Endothelial cell (in vitro differentiated cells): ENCODE measurements at places on chromosomes 6 and 20.
A peak's percentile ranks its signal among the peaks of the same experiment; 100 is the strongest.

GRCh38 chr6:75170691-75171560, 34.9 kb downstream of the COL12A1 start:
- DNase-seq, result no peak

GRCh38 chr20:37200926-37201826, 21.8 kb upstream of the MROH8 start:
- DNase-seq, result no peak

- no peak for DNase-seq
Measured at GRCh38 chr20:58173930-58174707, 54.3 kb downstream of the ANKRD60 start.

DNA sequence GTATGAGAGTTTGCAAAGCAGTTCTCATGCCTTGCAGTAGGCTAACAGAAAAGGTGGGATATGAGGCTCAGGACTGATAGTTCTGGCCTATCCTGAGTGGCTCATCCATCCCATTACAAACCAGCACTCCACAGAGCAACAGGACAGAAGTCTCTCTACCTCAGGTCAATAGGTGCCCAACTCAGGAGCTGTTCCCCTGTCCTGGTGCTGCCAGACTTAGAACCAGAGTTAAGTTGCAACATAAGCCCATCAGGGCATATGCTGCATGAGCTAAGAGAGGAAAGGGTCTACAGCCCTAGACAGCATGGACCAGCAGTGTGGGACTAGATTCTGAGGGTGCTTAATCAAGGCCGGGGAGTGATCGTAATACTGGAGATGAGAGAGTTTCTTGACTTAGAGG, 104.8 kb upstream of the ECI2 start:
- no peak for DNase-seq

- no peak for DNase-seq
Measured at GRCh38 chr6:10409731-10410206, 5.1 kb downstream of the TFAP2A start.

DNA sequence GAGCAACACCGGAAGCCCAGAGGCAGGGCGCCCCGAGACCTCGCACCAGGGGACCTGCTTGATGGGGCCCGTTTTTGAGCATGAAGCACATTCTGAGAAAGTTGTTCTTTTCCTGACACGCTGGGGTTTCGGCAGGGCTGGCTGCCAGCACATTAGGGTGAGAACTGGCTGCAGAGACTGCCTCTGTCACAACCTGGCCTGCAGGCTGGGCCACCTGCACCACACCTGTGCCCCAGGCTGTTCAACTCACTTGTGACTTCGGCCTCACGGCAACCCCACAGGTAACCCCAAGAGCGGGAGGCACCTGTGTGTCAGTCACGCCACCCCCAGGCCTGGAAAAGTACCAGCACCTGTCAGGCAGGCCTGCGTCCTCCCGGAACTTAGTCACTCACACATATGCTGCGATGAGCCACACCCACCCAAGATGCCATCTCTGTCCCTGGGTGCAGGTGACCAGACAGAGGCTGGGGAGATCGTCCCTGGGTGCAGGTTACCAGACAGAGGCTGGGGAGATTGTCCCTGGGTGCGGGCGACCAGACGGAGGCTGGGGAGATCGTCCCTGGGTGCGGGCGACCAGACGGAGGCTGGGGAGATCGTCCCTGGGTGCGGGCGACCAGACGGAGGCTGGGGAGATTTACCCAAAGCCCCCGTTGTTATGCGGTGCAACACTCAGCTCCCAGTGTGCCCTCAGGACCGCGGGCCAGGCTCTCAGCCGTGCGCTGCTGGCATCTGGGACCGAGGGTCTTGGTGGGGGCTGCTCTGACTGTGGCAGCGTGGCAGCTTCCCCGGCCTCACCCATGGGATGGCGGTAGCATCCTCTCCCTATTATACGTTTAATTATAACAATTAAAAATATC, 82.5 kb upstream of the BHLHE23 start:
- no peak for DNase-seq

- DNase-seq, result no peak
Measured at GRCh38 chr6:134373993-134374392, 56.1 kb upstream of the SGK1 start.

- no peak for DNase-seq
Measured at GRCh38 chr6:155444120-155444917, 11.3 kb downstream of the NOX3 start.

GRCh38 chr6:21295506-21296240, 297.9 kb upstream of the SOX4 start:
- DNase-seq, result no peak

DNA sequence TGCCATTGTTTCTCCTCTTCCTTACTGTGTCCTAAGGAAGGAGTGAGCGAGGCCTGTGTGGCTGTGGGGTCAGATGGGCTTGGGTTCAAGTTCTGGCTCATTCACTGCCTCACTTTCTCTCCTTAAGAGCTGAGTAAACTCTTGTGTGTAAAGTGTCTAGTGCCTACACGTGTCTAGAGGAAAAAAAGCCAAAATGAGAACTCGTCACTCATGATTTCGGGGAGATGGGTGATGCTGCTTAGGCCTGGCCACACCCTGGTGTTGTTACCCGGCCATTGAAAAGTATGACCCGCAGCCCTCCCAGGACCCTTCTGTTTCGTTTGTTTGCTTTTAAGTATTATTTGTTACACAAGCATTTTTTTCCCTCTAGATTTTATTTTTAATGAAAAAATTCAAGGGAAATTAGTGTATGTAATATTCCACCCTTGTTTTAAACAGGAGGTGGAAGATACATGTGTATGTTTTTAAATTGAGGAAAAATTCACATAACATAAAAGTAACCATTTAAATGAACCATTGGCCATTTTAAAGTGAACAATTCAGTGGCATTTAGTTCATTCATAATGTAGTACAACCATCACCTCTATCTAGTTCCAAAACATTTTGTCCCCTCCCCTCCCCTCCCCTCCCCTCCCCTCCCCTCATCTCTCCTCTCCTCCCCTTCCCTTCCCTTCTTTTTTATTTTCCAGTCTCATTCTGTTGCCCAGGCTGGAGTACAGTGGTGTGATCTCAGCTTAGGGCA, 71.0 kb downstream of the CEBPB start:
- no peak for DNase-seq

DNA sequence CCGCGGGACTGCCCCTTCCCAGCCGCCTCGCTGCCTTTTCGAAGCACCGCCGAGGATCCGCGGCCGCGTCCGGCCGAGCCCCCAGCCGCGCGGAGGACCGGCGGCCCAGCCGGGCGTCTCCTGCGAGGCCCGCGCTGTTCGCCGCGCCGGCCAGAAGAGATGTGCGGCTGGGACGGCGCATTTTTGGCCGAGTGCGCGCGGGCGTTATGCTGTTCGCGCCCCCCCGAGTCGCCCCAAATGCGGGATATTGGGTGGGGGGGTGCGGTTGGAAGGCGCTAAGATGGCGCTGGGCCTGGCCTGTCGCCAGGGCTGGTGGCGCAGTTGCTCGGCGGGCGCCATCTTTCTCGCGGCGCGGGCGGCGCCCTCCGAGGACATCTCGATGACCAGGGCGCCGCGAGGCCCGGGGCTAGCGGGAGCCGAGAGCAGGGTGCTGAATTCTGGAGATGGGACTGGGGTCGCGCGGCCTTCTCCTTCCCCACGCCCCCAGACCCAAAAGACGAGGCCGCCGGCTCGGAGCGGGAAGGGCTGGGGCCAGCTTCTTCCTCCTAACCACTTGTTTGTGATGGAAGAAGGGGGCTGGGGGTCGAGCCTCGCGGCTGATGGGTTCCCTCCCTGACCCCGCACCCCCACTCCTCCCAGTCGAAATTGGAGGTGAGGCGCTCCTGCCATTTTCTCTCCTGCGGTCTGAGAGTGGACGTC, 1.5 kb downstream of the BICRAL start:
- DNase-seq, result peak; percentile 59

DNA sequence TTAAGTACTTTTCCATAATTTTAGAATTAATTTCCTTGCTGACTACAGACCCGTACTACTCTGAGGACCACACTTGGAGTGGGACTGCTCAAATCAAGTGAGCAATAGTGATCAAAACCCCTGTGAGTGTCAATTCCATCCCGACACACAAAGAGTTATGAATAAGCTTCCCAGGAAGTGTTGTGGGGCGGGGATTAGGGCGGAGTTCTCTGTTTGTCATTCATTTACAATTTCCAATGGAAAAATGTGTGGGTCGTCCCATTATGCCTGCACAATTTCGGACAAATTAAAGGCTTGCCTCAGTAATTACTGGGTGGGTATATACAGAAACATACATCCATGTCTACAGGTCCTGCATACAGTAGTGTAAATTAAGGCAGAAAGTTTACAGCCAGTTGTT, 84.2 kb downstream of the ISM1 start:
- no peak for DNase-seq

DNA sequence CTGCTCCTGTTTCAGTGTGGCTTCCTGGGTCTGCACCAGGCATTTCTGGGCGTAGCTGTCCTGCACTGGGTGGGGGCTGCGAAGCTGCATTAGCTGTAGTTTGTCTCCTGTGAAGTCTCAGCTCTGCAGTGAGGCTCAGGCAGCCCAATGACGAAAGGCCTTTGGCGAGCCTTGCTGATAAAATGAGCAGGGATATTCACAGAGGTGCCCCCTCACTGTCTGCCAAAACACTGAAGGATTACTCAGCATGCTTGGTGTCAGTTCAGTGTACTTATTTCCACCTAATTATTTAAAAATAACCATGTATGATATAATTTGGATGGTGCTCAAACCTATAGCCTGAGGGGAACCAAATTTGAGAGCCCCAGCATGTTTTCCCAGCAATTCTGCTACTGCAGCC, 73.5 kb downstream of the ECT2L start:
- no peak for DNase-seq

DNA sequence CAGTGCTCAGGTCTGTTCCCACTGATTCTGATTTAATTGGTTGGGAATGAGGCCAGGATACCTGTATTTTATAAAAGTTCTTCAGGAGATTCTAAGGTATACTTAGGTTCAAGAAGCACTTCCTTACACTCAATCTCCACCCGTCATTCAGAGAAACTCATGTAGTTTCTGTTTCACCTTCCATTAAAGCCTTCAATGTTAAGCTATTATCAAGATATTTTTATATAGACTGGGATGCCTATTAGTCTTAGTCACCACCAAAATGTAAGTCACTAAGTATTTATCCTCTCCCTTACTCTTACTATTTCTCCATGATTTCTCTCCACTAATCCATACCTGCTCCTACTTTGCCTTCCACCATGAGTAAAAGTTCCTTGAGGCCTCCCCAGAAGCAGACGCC, 38.1 kb upstream of the GCLC start:
- DNase-seq, result no peak

- DNase-seq, result no peak
Measured at GRCh38 chr6:128990915-128991314, 108.0 kb downstream of the LAMA2 start.

DNA sequence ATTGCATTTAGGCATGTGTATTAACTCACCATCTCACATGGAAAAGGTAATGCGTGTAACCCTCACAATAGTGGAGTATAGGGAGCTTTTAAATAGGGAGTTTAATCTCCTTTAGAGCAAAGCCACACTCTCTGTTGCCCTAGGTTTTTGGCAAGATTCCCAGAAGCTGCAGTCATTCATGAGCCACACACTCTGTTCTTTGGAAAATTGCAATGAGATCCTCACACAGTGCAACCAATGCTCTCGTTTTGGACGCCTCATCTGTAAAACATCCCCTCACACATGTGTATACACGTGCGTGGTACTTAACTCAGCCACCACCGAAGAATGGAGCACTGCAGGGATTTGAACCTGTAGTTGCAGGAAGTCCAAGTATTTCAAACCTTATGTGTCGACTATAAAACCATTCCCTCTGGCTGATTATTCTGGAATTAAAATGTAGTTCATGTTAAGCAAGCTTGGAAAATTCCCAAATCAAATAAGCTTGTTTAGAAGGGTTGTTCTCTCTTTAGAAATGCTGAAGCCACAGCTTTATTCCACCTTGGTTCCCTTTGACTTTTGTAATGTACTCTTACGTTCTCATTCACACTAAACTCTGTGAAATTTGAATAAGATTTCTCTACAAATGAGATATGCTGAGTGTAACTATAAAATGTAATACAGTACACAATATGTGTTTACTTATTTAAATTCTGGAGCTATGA, 489.8 kb upstream of the MANEA start:
- DNase-seq, result no peak

DNA sequence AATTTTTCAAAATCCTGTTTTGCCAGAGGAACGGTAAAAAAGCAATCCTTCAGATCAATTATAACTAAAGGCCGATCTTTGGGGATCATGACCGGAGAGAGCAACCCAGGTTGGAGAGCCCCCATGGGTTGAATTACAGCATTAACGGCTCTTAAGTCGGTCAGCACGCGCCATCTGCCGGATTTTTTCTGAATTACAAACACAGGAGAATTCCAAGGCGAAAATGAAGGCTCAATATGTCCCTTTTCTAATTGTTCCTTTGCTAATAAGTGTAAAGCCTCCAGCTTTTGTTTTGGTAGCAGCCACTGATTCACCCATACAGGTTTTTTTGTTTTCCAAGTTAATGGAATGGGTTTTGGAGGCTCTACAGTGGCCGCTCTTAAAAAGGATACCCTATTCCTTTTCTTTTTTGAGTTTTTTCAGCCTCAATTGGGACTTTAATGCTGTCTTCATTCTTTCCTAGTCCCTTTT, 16.9 kb upstream of the PTCRA start:
- peak; percentile 77 for DNase-seq

DNA sequence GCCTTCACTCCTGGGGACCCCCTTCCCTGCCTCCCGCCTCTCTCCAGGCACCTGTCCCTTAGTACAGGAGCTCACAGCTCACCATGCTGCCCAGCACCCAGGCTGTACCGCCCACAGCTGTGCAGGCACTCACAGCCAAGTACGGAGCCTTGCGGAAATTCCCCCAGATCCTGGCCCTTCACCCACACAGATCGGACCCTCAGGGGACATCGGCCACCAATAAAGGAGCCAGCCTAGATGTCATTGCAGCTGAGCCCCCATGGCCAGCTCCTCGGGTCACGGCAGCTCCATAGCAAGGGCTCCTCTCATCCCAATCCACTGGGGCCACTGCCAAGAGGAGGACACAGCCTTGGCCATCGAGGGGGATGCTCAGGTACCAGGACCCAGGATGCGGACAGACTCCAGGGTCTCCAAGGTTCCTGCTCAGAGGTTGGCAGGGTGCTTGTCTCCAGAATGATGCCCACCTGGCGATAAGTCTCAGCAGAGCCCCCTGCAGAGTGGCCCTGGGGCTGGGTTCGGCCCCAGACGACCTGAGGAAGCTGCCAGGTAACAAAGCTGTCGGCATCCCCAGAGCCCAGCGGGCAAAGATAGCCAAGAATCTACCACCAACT, 82.3 kb downstream of the YTHDF1 start:
- DNase-seq, result no peak

DNA sequence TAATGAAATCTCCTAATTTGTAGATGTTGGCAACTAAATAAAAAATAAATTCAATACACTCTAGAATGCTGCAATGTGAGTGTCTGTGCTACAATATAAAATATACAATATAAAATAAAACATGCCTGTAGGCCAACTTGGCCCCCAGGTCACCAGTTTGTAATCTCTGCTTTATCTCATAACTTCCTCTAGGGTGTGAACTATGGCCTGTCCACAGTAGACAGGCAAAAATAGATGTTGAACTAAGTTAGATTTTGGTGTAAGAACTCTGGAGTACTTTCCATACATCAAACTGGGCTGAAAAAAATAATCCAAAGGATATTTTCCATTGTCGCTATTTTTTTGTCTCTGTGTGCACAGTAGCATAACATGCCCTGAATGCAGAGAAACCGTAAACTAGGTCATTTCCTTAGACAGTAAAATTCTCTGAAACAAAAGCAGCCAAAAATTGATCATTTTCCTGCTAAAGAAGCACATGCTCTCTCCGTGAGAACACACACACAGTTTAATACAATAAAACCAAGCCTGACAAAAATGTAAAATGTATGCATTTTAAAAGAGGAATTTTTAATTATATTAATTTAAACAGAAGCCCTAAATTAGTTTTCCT, 98.5 kb upstream of the ZFP64 start:
- DNase-seq, result no peak

GRCh38 chr20:37265152-37265551, 3.5 kb upstream of the GHRH start:
- DNase-seq, result no peak
